ENCODE measurements at places on chromosomes 2 and 18.

GRCh38 chr18:49814147-49814499 lies 790 bp upstream of the ACAA2 start:
- DNase-seq: peak; percentile 88

GRCh38 chr2:70726947-70727725 lies 40.9 kb downstream of the ADD2 start:
- no peak for DNase-seq

DNA sequence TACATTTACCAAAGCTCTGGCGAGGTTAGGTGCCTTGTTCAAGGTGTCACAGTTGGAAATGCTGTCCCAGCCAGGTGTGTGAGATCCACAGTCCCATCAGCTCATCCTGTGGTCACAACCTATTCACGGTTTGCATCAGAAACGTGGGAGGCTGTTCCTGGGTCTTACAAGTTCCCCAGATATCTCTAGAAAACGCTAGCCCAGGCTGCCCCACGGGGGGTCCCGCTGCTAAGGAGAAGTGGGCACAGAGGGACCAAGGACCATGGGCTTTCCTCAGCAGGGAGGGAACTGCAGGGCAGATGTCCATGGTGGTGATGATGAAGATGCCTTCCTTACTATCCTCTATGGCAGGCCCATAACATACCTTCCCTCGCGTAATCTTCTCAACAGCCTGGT lies 649 bp downstream of the FECH start:
- DNase-seq: no peak

DNA sequence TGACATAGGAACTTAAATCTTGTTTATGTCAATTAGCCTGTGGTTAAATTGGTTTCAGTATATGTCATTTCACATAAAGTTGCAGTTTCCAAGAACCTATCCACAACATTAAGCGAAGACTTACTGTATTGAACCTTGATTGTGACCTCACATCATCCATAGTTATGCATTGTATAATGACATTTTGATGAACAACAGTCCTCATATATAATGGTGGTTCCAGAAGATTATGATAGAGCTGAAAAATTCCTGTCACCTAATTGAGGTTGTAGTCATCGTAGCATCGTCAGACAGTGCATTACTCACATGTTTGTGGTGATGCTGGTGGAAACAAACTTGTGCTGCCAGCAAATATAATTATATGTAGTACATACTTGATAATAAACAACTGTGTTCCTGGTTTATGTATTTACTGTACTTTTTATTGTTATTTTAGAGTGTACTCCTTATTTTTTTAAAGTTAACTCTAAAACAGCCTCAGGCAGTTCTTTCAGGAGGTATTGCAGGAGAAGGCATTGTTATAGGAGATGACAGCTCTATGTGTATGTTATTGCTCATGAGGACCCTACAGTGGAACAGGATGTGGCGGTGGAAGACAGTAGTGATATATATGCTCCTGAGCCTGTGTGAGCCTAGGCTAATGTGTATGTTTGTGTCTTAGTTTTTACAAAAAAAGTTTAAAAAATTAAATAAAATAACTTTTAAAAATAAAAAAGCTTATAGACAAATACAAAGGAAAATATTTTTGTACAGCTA lies 56.6 kb downstream of the UBE2E3 start:
- DNase-seq: no peak

GRCh38 chr18:59308938-59309260 lies 9.6 kb downstream of the CPLX4 start:
- DNase-seq: no peak

- no peak for DNase-seq
Measured at GRCh38 chr2:198117406-198118041, 313.1 kb downstream of the PLCL1 start.

DNA sequence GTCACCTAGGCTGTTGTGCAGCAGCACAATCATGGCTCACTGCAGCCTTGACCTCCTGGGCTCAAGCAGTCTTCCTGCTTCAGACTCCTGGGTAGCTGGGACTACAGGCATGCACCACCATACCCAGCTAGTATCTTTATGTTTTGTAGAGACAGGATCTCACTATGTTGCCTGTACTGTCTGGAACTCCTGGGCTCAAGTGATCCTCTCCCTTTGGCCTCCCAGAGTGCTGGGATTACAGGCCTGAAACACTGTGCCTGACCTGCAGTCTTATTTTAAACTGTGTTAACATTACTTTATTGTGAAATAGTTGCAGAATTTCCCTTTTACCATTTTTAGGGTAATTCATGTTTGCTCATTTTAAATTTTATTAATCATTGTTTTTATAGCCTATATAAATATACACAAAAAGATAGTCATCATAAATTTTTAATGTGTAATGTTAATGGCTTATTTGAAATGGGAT lies 24.6 kb downstream of the EML4 start:
- DNase-seq: no peak

DNA sequence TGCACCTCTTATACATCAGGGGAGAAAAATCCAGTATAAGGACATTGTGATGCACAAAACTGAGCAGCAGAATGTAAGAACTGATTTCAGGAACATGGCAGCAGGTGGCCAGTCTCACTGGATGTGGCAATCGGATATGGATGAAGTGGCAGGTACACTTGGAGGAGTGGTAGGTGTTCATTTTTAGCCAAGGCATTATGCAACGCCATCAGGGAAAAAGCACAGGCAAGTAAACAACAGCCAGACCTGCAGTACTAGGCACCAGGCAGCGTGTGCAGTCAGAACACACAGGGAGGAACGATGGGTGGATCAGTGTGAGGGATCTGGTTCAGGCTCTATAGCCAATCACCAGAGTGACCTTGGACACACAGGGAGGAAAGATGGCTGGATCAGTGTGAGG lies 77.4 kb upstream of the GCFC2 start:
- no peak for DNase-seq

DNA sequence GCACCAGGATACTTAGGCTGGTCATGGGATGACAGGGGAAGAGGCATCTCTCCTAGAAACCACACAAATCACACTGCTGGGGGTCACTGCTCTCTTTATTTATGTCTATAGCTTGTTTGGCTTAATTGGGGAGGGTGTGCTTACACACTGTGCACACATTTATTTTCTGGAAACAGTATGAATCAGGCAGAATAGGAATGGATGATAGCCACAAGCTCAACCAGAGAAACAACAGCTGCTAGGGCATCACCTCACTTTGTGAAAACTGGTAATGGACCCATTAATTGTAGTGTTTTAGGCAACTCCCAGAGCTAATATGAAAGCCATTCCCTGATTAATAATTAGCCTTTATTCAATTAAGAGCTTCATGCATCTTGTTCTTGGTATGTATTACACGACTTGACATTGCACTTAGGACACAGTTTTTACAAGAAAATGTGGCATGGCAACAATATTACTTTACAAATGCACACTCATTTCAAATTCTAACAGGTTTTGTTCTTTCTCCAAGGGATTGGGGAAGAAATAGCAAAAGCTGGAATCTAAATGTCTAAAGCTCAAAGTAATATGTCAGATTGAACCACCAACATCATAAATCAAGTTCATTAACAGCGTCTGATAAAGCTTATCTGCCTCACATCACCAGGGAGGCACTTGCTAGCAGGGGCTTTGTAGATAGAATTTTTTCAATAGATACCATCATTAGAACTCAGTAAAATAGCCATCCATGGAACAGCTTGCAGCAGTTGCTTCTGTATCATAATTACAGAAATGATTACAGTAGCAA lies 361.9 kb upstream of the FSHR start:
- DNase-seq: no peak

DNA sequence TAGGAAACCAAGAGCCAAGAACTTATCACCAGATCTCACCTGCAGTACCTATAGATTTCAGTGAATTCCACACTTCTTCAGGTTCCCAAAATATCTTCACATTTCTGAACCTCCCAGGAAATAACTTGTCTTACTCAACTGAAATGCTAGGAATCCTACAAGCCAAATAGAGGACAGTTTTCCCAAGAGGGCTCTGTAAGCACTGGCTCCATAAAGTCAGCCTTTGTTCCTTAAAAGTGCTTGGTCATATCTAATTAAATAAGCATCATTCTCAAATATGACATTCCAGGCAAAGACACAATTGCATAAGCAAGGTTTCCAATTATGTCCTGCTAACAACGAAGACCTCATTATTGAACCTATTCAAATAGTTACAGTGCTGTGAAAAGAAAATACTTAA lies 154.6 kb upstream of the MGAT5 start:
- DNase-seq: no peak

GRCh38 chr18:67705748-67706147 lies 189.2 kb upstream of the DSEL start:
- DNase-seq: no peak

GRCh38 chr2:181573140-181573736 lies 83.7 kb downstream of the CERKL start:
- DNase-seq: no peak

- DNase-seq: no peak
Measured at GRCh38 chr2:237058423-237058822, 27.3 kb upstream of the COPS8 start.

DNA sequence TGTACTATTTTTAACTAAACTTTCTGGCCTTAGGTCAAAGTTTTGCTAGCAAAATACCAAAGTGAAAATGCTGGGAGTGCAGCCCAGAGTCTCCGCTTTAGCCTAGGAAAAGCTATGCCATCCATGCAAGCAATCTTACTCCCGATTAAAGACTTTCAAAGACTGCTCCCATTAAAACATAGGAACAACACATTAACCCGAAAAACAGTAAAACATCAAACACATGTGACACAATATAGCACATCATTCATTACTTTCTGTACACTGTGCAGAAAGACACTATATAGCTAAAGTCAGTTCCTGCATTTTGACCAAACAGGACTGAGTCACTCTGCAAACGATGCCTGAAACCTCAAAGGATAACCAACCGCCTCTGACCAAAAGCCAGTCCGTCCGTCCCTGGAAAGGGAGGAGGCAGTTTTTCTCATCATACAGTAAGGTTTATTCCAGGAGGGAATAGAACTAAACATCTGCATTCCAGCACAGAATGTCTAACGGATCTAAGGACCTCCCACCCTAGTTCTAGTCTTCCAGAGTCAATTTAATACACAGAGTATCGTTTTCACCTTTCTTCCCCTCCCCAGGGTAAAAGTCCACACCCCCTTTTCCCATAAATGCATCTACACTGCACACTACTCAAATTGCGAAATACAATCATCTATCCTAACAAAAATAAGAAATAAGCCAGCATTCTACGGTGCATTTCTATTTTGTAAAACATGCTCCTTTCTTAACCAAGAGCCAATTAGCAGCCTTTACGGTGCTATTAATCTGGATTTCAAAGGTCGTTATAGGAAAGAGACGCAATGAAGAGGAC lies 1.7 kb downstream of the ROCK2 start:
- no peak for DNase-seq

- no peak for DNase-seq
Measured at GRCh38 chr2:207332480-207333212, 166.9 kb upstream of the KLF7 start.

- DNase-seq: no peak
Measured at GRCh38 chr2:60386436-60386835, 167.0 kb downstream of the BCL11A start.

- no peak for DNase-seq
Measured at GRCh38 chr2:133293544-133294353, 274.5 kb downstream of the NCKAP5 start.

- no peak for DNase-seq
Measured at GRCh38 chr2:119126650-119127049, 31.9 kb downstream of the C1QL2 start.
